ENCODE measurements at places on chromosomes 11 and 22.

GRCh38 chr22:32232191-32232830 lies 22.8 kb downstream of the SLC5A4 start:
- DNase-seq = peak; percentile 23

DNA sequence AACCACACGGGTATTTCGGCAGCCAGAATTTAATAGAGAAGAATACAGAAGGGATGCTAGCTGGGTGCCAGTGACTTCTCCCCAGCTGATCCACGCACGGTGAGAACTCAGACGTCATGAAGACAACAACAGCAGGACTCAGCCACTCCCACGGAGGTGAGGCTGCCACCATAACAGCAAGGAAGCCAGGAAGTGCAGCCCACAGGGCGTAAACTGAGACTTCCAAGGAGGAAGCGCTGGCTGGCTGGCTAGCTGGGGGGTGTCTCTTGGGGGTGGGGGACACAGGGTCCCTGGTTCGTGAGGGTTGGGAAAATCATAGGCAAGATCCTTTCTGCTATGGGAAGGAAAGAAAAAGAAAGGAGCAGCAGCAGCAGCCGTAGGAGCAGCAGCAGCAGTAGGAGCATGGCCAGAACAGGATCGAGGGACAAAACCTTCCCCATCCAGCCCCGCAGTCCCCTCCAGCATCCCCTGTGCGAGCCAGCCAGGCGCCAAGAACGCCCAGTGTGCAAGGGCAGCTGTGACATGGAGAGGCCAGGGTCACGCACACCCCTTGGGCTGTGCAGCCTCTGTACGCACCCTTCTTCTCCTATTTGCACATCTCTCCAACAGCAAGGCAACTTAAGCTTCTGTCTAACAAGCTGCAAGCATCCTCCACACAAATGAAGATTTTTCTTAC lies 49.6 kb upstream of the SHANK2 start:
- DNase-seq = no peak

GRCh38 chr22:26395926-26396325 lies 33.1 kb upstream of the ASPHD2 start:
- DNase-seq = no peak

DNA sequence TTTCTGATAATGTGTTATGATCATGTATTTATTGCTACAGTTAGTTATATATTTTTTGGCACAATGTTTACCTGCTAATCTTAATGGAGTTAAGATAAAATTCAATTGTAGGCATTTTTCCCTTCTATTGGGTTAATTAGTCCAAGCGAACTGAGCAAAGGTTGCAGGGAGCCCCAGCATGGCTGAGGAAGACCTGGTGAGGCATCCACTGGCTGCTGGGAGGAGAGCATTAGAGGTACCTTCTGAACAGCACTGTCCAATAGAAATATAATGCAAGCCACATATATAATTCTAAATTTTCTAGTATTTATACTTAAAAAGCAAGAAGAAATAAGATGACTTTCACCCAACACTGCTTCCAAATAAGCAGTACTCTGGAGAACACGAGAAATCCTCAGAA lies 689 bp upstream of the TMEM126A start:
- no peak for DNase-seq

- DNase-seq = no peak
Observed at GRCh38 chr11:100536979-100537378, 150.1 kb upstream of the ARHGAP42 start.

DNA sequence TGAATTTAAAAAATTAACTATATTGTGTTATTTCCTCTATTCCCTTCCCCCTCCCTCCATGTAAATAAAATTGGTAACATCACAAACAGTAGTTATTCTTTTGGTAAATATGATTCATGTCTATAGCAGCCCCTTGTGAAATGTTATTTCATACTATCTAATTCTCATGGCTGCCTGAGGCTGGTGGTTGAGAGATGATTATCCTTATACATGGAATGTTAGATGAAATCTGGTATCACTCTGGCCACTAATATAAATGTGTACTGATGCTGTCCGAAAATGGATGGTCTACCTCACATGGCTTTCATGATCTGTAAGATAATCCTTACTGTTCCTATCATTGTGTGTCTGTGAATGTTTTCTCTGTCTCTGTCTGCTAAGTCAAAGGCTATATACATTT lies 25.0 kb upstream of the EXPH5 start:
- no peak for DNase-seq

DNA sequence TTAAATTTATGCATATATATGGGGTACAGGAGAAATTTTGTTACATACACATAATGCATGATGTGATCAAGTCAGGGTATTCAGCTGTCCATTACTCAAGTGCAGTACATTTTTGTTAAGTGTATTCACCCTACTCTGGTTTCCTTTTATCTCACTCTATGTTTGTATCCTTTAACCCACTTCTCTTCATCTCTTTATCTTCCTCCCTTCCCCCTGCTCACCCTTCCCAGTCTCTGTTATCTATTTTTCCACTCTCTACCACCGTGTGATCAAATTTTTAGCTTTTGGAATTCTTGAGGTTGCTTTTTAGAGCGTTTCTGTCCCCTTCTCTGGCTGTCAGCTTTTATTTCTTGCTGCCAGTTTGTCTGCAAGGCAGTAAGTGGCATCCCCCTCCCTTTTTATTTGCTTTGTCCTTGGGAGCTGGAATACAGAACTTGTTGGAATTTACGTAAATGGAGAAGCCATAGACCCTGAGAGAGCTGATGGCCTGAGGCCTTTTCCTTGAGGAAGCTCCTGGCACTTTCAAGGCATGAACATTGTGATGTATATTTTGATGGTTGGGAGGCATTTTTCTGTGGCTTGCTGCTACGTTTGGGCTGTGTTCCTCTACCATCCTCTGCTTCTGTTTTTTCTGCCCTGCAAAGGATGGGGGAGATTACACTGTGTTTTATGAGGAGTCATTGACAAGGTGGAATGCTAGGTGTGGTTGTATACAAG lies 148.6 kb downstream of the LDLRAD3 start:
- no peak for DNase-seq

DNA sequence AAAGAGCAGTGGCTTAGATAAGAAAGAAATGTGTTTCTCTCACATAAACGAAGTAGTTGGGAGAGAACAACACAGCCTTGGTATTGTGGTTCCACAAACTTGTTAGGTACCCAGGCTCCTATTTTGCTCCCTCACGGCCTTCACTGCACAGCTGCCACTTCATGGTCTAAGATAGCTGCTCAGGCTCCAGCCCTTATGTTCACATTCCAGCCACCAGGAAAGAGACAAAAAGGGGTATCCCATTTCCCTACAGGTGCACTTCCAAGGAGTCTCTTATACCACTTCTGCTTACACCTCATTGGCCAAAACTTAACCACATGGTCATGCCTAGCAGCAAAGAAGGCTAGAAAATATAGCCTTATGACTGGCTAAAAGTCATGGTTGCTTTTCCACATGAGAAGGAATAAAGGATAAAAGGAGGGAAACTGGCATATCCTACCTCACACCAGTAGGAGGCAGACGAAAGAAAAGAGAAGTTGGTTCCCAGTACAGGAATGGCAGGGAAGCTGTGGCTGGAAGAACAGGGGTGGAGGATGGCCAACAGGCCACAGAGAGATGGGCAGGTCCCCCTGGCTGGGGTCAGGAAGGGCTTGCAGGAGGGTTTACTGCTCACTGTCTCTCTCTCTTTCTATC lies 5.4 kb upstream of the HDHD5 start:
- no peak for DNase-seq

DNA sequence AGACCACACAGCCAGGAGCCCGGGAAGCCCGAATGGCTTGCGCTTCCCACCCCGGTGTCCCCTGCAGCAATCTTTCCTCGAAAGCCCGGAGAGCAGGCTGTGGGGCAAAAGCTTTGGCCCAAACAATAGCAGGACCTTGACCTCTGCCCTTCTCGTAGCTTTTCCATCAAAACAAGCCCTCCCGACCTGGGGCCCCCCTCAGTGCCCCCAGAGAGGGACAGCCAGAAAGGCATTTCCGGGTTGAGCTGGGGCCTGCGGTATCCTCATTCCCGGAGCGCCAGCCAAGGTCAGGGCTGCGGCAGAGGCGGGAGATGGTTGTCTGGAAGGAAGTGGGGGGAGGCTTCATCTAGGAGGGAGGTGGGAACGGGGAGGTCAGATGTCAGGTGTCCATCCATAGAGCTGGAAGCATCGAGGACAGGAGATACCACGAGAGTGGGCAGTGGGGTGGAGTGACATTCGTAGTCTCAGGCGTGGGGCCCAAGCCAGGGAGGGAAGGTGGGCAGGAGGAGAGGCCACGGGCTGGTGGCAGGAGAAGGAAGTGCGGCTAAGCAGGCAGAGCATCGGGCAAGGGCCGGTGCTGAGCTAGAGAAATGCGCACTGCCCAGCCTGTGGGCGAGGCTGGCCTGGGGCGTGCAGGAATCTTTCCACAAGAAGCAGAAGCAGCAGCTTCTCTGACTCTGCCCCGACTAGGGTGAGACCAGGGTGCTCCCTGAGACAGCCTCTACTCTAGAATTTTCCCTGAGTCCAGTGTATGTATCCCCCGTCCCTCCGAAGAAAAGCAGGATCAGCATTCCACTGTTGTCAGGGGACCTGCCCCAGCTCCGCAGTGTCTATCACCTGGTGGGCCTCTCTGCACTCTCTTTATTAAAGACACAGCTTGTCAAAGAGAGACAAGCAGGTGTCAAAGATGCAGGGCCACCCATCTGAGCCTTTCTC lies 14.3 kb downstream of the PDGFB start:
- peak; percentile 37 for DNase-seq

- no peak for DNase-seq
Observed at GRCh38 chr11:16097543-16097942, 258.8 kb downstream of the SOX6 start.

GRCh38 chr11:1597331-1597993 lies 632 bp downstream of the KRTAP5-2 start:
- DNase-seq = no peak

DNA sequence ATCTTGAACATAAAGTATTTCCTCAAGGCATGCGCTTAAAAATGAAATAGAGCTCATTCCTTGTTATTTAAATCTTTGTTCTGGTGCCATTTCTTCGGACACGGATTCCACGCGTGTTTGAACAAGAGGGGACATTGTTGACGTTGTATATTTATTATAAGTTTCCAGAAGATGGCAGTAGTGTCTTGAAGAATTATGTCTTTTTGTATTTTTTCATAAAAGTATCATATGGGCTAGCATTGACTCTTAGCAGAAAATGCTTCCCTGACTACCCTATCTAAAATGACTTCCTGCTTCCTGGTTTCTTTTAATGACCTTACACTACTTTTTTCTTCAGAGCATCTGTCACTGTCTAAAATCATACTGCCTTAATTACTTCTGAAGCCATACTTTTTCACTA lies 20.4 kb downstream of the BIRC2 start:
- DNase-seq = no peak

- DNase-seq = no peak
Observed at GRCh38 chr11:8937159-8937558, 4.4 kb upstream of the C11orf16 start.

GRCh38 chr11:11731311-11732083 lies 109.7 kb upstream of the GALNT18 start:
- peak; percentile 4 for DNase-seq

GRCh38 chr11:120326228-120326627 lies 1.1 kb downstream of the TLCD5 start:
- DNase-seq = no peak
